ENCODE measurements at places on chromosomes 5 and 9. TPM values are rescaled to one million over a fixed set of nuclear protein-coding genes. Genes with fewer than 3 reads are reported as not detected.
A peak's percentile ranks its signal among the peaks of the same experiment; 100 is the strongest.

Gene ACTBL2
- 0.10 TPM for total RNA-seq

GRCh38 chr9:83209188-83209731, 146.3 kb upstream of the RASEF start:
- H3K4me3 ChIP-seq = no peak overlapping the region
- no peak overlapping the region for H3K27ac ChIP-seq
- no peak for DNase-seq
- H3K27me3 ChIP-seq = peaks cover 4% of the 10 kb centered on the region

GRCh38 chr5:139577689-139578290, 16.7 kb downstream of the UBE2D2 start:
- H3K4me3 ChIP-seq = no peak overlapping the region
- peak overlapping the region; percentile 49 for H3K27ac ChIP-seq
- H3K27me3 ChIP-seq = no peaks in the 10 kb centered on the region

DNA sequence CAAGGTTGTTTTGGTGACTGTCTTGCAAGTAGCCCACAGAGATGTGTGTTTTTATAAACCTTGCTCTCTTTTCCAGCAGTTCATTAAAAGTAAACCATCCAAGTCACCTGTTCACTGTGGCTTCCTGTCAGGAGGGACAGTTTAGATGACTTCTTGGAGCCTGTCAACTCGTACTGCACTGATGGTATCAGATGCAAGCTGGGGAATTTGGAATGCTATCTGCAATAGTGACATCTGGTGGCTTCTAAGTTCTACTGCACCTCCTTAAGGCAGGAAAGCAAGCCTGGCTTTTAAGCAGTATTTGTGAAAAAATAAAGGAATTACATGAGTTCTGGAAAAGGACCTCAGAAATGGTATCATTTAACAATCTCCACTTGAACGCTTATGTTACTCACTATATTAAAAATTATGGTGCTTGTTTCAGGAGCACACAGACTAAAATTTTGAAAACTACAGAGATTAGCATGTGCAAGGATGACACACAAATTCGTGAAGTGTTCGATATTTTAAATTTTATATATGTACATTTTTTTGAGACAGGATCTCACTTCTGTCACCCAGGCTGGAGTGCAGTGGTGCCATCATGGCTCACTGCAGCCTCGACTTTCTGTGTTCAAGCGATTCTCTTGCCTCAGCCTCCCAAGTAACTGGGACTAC, 164.0 kb downstream of the TTC39B start:
- no peak overlapping the region for H3K27ac ChIP-seq
- no peaks in the 10 kb centered on the region for H3K36me3 ChIP-seq
- H3K4me1 ChIP-seq = peaks cover 22% of the 10 kb centered on the region
- H3K27me3 ChIP-seq = no peaks in the 10 kb centered on the region
- no peak for DNase-seq
- no peak overlapping the region for H3K4me3 ChIP-seq

DNA sequence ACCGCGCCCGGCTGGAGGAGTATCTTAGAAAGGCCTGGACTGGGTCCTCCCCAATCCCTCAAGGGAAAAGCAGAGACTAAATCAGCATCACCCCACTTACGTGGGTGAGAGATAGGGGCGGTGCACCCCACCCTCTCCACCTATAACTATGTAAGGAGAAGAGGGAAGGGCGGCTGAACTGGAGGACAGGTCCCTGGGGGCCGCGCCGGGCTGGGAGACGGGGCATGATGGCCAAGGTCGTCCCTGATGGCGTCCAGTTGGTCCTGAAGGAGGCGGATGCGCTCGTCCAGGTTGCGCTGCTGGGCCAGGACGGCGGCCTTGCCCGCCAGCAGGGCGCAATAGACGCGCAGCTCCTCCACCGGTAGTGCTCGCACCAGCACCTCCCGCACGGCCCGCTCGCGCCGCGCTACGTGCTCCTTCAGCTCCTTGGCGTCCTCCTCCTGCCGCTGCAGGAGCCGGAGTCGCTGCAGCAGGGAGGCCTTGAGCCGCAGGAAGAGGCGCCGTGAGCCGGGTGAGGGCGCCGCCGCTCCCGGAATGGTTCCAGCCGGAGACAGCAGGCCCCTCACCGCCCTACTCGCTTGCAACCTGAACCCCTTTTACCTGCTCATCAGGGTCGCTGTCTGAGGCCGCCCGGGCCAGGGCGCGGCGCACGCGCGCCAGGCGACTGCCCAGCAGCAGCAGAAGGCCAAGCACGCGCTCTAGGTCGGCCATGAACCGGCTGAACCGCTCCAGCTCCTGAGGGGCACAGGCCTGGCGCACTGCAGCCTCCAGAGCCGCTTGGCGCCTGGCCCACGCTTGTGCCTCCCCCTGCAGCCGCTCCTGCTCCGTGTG, 7.6 kb downstream of the SHROOM1 start:
- no peak overlapping the region for H3K4me3 ChIP-seq
- peaks cover 9% of the 10 kb centered on the region for H3K4me1 ChIP-seq
- H3K36me3 ChIP-seq = no peaks in the 10 kb centered on the region
- no peak overlapping the region for H3K27ac ChIP-seq
- no peak for DNase-seq
